ENCODE measurements at places on chromosomes 5 and 9.

- DNase-seq, result peak; percentile 65
Measured at GRCh38 chr5:113574417-113574816, 60.9 kb downstream of the YTHDC2 start.

DNA sequence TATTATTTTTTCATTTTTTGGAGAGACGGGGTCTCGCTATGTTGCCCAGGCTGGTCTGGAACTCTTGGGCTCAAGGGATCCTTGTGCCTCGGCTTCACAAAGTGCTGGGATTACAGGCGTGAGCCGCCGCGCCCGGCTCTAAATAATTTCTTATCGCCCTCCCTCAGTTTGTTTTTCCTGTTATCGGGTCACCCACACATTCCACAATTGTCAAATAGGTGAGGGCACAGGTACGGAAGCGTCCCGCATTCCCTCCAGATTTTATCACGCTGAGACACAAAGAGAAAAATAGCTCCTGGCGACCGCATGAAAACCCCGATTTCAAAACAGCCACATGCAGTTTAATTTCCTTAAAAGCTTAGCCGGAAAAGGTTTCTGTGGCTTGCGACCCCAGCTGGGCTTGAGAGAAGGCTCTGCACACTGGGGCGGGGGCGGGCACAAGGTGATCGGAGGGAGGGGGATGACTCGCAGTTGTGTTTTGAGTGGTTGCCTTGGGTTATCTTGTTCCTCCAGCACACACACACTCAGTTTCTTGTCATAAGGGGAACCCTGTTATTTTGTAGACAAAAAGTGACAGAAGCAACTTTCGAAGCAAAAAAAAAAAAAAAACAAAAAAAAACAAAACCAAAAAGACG lies 717 bp upstream of the IQGAP2 start:
- no peak for DNase-seq

DNA sequence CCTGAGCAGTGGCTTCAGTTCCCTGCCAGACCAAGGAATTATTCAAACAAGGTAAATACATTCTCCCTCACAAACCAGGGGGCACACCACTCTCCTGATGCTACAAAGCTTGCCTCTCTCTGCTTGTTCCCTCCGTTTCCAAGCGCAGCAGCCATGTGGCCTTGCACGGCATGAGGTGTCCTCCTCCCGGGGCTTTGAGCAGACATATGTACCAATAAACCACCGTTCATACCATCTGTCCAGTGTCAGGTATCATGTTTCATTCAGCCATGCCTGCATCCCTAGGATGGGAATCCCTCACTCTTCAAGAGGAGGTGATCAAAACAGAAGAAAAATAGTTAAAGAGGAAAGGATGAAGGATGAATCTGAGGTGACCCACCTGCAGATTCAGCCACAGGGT lies 282.7 kb downstream of the ENC1 start:
- DNase-seq, result no peak

GRCh38 chr5:117788596-117788995 lies 1199.8 kb downstream of the DTWD2 start:
- DNase-seq, result no peak

- DNase-seq, result no peak
Measured at GRCh38 chr9:114138552-114138971, 16.8 kb upstream of the COL27A1 start.

GRCh38 chr9:109110329-109111021 lies 9.3 kb downstream of the TMEM245 start:
- DNase-seq, result peak; percentile 51

- no peak for DNase-seq
Measured at GRCh38 chr9:2377834-2378233, 243.8 kb upstream of the VLDLR start.

DNA sequence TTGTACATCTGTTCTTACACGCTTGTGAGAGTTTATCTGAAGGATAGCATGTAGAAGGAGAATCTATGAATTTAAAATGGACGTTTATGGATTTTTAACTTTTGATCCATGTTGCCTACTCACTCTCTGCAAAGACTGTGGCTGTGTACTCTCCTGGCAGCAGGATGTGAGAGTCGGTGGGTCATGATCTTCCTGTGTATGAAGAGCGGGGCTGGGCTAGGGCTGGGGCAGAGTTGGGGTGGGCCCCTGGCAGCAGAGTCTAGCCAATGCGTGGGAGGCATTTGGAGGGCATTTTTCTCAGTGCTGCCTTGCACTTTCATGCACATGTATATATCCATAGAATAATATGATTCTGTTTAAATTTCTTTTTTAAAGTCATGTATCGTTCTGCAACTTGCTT lies 24.0 kb upstream of the DAB2IP start:
- DNase-seq, result no peak

- DNase-seq, result no peak
Measured at GRCh38 chr5:171462928-171463861, 43.7 kb downstream of the FGF18 start.

- DNase-seq, result peak; percentile 72
Measured at GRCh38 chr9:36450110-36450732, 50.2 kb upstream of the RNF38 start.

GRCh38 chr5:131488463-131488862 lies 146.6 kb downstream of the RAPGEF6 start:
- DNase-seq, result no peak

DNA sequence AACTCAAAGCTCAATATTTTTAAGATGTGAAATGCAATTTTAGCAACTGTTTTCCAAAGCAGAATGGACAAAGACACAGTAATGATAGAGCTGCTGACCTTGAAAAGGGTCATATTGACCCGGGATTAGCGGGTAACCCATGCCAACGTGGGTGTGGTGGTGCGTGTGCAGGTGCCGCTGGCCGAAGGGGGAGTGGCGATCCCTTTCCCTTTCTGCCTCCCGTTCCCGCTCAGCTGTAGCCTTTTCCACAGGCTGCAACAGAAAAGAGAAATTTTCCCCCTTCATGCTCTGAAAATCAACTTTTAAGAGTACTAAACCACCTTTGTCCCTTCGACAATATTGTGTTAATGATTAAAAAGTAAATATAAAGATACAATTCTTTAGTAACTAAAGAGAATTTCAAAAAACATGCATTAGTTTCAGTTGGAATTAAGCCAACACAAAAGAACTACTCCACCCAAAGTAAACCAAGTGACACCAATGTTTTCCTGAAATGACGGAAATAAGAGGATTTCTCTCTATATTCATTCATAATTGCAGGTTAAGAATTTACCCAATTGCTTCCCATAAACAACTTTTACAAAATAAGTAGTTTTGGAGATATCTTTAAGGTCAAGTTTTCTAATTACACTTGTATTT lies 105.2 kb downstream of the ZNF608 start:
- no peak for DNase-seq

- no peak for DNase-seq
Measured at GRCh38 chr9:113179839-113180238, 29.0 kb downstream of the SLC31A2 start.

- DNase-seq, result peak; percentile 74
Measured at GRCh38 chr5:38208782-38209378, 49.5 kb upstream of the EGFLAM start.

GRCh38 chr5:32587067-32587551 lies 1.8 kb downstream of the SUB1 start:
- no peak for DNase-seq

- DNase-seq, result no peak
Measured at GRCh38 chr5:37918424-37918823, 78.6 kb upstream of the GDNF start.

- no peak for DNase-seq
Measured at GRCh38 chr9:101569741-101570501, 24.8 kb downstream of the PPP3R2 start.

DNA sequence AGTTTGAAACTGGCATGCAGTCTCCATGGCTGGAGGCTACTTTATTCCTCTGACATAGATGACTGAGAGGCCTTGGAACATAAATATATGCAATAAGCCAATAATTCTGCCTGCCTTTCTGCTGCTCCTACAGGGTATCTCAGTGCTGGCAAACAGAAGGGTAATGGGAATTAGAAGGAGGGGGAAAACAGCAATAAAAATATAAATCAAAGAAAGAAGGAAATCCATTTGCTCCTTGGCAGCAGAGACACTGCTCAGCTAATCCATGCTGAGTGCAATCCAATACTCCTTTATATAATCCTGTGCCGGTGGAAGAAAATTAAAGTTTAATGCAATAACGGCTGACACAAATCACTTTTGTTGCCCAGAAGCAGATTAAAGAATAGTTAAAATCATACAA lies 478.9 kb downstream of the SPATA31D1 start:
- no peak for DNase-seq

GRCh38 chr5:59592101-59592500 lies 301.4 kb downstream of the PDE4D start:
- no peak for DNase-seq

DNA sequence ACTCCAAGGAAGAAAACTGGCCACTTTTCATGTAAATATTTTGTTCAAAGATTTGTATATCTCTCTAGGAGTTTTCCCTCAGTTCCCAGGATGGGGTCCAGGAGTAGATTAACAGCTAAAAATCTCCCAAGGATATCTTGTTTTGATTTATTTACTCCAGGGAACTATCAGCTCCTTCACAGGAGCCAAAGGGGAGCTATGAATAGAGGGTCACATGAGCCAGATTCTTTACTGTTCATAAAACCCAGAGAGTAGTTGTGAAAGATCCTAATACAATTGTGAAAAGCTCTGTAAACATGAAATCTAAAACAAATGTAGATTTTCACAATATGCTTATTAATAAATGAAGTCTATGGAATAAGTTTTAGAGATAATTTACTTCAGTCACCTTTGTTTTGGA lies 16.9 kb downstream of the DIMT1 start:
- DNase-seq, result no peak
